Stimulated activated CD8-positive, alpha-beta memory T cell treated with anti-CD3 and anti-CD28 coated beads, Interleukin-4, amount 100 ng/mL, for 4 hours (primary cell): ENCODE measurements at places on chromosomes 2 and 18.
A peak's percentile ranks its signal among the peaks of the same experiment; 100 is the strongest.

GRCh38 chr2:208872591-208872990 lies 466.0 kb downstream of the PTH2R start:
- DNase-seq = no peak

GRCh38 chr2:112029164-112029563 lies 25.9 kb upstream of the TMEM87B start:
- no peak for DNase-seq

- DNase-seq = no peak
Observed at GRCh38 chr2:146392631-146393030, 1452.2 kb upstream of the ACVR2A start.

GRCh38 chr18:46502444-46502843 lies 154.6 kb downstream of the LOXHD1 start:
- DNase-seq = no peak

- DNase-seq = no peak
Observed at GRCh38 chr2:83115606-83116005, 1343.5 kb downstream of the SUCLG1 start.

- no peak for DNase-seq
Observed at GRCh38 chr2:162148956-162149355, 3.1 kb downstream of the GCG start.

DNA sequence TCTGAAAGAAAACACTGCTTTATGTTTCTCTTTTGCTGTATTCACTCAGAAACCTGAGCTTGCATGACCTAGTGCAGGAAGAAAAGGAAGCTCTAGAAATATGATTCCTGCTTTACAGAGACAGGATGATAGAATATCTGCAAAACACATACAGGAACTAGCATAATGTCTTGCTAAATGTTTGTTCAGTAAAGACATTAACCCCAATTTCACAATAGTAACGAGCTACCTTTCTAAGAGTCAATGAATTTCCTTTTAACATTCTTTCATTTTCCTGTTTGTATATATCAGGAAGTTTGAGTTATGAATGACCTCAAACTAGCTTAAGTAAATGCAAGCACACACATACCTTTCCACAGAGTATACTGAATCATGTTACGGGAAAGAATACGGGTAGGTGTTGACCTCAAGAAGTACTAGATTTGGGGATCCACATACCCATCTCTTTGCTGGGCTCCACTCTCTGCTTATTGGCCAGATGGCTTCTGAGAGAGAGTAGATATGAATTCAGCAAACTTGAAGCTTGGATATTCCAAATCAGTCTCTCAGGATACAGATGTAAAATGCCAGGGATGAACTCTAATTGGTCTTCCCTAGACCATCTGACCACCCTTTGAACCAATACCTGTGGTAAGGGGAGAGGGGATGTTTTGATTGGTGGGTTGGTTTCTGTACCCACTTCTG lies 18.2 kb upstream of the ACSL3 start:
- DNase-seq = no peak

GRCh38 chr2:109339519-109339966 lies 210.5 kb downstream of the SH3RF3 start:
- DNase-seq = no peak

GRCh38 chr2:241072151-241072550 lies 29.9 kb downstream of the MTERF4 start:
- DNase-seq = no peak

GRCh38 chr2:140091926-140092325 lies 1311.7 kb upstream of the NXPH2 start:
- no peak for DNase-seq

DNA sequence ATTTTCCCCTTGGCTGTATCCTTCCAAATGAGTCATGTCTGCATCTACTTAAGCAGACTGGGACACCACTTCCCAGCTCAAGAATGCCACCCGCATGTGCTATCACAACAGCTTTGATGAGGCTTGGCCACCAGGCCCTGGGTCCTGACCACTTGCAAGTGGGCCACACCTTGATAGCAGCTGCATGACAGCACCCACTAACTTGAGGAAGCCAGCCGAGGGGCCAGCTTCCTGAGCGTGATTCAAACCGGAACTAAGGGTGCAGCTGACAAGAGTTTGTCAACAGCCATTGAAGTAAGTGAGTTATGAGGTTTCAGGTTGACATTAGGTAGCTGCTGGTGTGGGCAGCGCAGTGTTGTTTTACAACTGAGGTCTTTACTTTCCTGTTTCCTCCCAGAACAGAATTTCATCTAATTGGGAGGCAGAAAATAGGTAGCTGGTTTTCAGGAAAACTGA lies 54.4 kb downstream of the EPHA4 start:
- DNase-seq = peak; percentile 24

- DNase-seq = no peak
Observed at GRCh38 chr2:55401124-55401523, 18.5 kb downstream of the CCDC88A start.

DNA sequence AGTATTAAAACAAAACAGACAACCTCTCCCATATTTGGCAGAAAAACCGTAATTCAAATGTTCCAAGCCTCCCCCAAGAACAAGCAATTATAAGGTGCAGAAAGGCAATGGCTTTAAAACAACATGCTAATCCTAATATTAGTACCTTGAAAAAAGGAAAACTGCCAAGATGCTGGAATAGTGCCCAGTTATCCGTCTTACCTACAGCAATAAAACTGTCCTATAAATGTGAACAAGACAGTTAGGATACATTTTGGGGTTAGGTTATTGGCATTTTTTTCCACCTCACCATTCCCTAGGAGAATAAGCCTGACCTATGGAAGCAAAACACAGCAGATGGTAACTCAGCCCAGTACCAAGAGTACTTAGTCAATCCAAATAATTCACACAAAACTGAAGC lies 83.2 kb downstream of the TCF4 start:
- no peak for DNase-seq
